Hematopoietic multipotent progenitor cell treated with erythropoietin and hydrocortisone succinate and interleukin-3 and kit ligand, for 8 days (in vitro differentiated cells): ENCODE measurements at places on chromosomes 7 and 10.

DNA sequence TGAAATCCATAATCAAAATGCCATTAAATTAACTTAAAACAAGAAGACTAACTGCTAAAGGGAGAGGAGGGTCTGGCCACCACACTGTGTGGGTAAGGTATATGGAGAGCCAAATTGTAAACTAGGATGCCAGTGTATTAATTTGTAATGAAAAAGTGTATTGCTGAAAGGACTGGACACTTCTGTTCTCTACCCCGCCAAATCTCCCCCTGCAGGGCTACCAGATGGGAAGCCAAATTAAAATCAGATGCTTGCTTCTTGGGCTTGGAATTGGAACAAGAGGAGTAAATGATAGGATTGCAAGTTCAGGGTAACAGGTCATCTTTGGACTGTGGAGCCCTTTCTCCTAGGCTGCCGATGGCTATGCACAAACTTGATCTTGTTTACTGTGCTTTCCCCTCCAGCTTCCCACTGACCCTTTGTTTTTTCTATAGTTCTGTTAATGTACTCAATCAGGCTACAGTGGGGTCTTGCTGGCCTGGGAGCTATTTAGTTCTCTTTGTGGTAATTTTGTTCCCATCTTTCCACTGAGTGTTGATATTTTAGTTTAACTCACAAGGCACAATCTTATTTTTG, 932.1 kb upstream of the C7orf33 start:
- no peak for DNase-seq

- DNase-seq = no peak
Observed at GRCh38 chr7:155769701-155770100, 42.6 kb downstream of the SHH start.

DNA sequence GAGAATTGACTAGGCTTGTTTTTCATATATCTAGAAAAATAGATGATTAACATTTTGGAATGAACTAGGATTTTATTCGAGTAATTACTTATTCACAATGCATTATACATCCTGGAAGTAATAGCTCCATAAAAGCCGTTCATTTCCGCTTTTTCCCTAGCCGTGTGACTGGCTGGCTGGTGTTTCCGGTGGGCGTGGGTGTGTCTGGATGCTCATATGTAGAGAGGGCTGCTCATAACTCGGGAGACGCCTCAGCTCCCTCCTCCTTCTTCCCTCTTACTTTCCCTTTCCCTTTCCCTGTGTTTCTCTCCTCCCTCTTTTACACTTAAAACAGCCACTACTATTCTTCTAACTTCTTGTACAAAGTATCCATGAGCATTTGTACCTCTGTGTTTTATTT, 187.7 kb upstream of the VSTM2A start:
- no peak for DNase-seq

- no peak for DNase-seq
Observed at GRCh38 chr10:82278401-82279182, 403.6 kb downstream of the NRG3 start.

GRCh38 chr10:126893841-126894240, 11.4 kb upstream of the DOCK1 start:
- no peak for DNase-seq

- no peak for DNase-seq
Observed at GRCh38 chr7:87328281-87328680, 17.2 kb upstream of the CROT start.
